ENCODE measurements at places on chromosomes 6 and 20.

DNA sequence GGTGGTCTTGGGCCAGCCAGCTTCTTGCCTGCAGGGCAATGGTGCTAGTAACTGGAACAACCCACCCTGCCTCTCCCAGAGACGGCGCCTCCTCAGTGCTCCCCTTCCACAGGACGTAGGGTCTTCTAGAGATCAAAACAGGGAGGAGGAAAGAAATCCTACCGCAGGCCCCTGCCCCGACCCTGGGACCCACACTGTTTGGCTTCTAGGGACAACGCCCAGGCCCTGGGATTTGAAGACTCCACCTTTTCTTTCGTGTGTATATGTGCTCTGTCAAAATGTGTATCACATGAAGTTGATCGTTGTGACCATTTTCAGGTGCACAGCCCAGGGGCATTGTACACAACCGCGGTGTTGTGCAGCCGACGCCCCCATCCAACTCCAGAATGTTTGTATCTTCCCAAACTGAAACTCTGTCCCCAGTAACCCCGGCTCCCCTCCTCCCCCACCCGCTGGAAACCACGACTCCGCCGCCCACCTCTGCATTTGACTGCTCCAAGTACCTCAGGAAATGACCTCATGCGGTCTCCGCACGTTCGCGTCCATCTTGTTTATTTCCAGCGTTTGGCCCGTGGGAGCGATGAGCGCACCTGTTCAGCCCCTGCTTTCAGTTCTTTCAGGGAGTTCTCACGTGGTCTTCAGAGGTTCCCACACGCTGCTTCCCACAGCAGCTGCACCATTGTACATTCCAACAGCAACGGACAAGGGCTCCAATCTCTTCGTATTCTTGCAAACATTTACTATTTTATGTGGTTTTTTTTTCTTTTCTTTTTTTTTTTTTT, 3.4 kb upstream of the BHLHE23 start:
- H3K27me3 ChIP-seq: peaks cover 44% of the 10 kb centered on the region
- peak overlapping the region; percentile 45 for H3K27ac ChIP-seq
- peak overlapping the region; percentile 81 for H3K4me3 ChIP-seq
- H3K36me3 ChIP-seq: peaks cover 22% of the 10 kb centered on the region
- DNase-seq: peak; percentile 56

DNA sequence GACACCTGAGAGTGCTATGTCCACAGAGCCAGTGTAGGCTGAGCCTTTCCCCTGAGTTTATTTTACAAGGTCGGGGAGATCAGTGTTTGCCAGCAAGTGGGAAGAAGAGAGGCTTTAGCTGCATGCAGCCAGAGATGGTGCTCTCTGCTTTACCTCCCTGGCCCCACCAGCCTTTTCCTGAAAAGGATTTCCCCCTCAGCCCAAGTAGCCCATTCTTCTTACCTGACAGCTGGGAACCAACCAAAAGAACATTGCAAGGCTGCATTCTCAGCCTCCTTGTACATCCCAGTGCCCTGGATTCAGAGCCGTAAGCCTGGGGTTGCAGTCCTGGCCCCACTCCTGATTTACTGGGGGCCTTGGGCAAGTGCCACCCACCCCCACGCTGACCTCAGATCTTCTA, 16.9 kb downstream of the SNPH start:
- peaks cover 2% of the 10 kb centered on the region for H3K36me3 ChIP-seq
- peaks cover 22% of the 10 kb centered on the region for H3K4me1 ChIP-seq
- no peak overlapping the region for H3K4me3 ChIP-seq

GRCh38 chr20:45258664-45259063, 4.3 kb upstream of the SLPI start:
- peaks cover 55% of the 10 kb centered on the region for H3K27me3 ChIP-seq
- DNase-seq: no peak
- H3K27ac ChIP-seq: no peak overlapping the region
- H3K4me1 ChIP-seq: no peaks in the 10 kb centered on the region
- H3K36me3 ChIP-seq: no peaks in the 10 kb centered on the region

DNA sequence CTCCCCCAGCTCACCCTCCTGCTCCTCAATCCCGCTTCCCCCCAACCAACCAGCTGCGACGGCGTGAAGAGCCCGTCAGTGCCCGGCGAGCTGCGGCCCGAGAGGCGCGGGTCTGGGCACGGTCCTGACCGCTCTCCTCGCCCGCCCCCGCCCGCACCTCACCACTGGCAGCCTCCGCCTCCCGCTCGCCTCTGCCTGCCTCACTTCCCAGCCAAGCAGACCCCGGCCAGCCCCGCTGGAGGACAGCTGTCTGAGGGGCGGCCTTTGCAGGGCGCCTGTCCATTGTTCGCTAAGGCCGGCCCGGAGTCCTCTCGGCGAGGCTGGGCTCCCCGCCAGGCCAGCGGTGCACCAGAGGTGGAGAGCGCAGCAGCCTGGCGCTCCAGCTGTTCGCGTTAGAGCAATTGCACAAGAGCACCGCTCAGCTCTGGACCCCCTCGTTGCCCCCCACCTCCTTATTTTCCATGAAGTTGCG, 1.3 kb downstream of the SOBP start:
- DNase-seq: no peak
- H3K36me3 ChIP-seq: peaks cover 4% of the 10 kb centered on the region
- H3K4me3 ChIP-seq: peak overlapping the region; percentile 90
- peaks cover 15% of the 10 kb centered on the region for H3K4me1 ChIP-seq

GRCh38 chr6:20319520-20320357, 81.9 kb upstream of the E2F3 start:
- DNase-seq: peak; percentile 64
- H3K4me1 ChIP-seq: peaks cover 18% of the 10 kb centered on the region
- H3K27me3 ChIP-seq: no peaks in the 10 kb centered on the region
- peak overlapping the region; percentile 90 for H3K27ac ChIP-seq
- peaks cover 12% of the 10 kb centered on the region for H3K36me3 ChIP-seq

Measured in central memory CD8-positive, alpha-beta T cell (primary cell).